ENCODE measurements at places on chromosomes 4 and X.

GRCh38 chr4:7429601-7430078 is 5.1 kb downstream of the PSAPL1 start:
- peak; percentile 41 for DNase-seq

DNA sequence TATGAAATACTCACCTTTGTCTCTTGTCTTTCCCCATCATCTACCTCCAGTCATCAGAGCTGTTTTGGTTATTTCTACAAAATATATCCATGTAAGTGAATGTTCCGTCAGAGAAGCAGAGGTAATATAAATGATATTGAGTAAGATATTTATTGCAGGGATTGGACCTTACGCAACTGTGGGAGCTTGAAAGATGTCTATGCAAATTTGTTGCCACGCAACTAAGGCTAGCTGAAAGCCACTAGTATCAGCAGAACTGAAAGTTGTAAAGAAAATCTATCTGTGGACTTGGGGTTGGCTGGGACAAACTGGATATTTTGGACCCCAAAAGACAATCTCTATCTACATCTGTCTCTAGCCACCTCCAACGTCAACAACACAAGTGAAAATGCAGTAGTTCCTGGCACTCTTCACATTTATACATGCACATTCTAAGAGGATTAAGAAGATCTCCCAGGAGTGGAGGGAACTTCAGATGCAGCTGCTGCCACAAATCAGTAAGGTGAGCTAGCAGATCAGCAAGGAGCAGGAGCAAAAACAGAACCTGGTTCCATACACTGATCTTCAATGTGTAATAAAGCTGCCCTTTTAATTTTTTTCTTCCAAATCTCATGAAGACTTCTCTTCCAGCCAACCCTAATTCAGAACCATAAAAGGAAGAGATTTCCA is 8.5 kb upstream of the CCSER1 start:
- no peak for DNase-seq

DNA sequence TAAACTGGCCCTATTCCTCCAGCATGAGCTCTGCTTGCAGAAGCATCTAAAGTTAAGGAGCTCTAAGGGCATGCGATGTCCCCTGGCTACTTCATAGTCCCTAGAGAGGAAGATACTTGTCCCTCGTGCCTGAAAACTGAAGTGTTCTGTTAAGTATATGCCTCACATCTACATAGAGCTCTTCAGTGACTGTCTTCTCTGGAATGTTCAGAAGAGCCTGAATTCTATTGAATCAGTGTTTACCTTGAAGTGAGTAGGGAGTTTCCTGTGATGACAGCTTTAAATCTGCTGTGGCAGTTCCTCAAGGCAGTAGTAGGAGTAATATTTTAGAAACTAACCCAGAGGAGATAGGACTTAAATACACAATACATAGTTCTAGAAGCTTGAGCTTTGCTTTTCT is 111.2 kb downstream of the ZNF518B start:
- no peak for DNase-seq

GRCh38 chr4:84837751-84838150 is 128.7 kb downstream of the WDFY3 start:
- no peak for DNase-seq

GRCh38 chr4:30950737-30951136 is 230.6 kb downstream of the PCDH7 start:
- DNase-seq = no peak

- DNase-seq = no peak
These were observed 16.4 kb downstream of the DMD start for GRCh38 chrX:33194876-33195433.

- no peak for DNase-seq
These were observed 57.1 kb upstream of the USP38 start for GRCh38 chr4:143127621-143128020.

GRCh38 chr4:159077702-159078495 is 25.0 kb upstream of the RAPGEF2 start:
- DNase-seq = no peak

GRCh38 chr4:107603430-107603829 is 116.6 kb downstream of the PAPSS1 start:
- no peak for DNase-seq

- DNase-seq = no peak
These were observed 72.9 kb upstream of the STIM2 start for GRCh38 chr4:26787461-26788340.

Data from mesenteric fat pad (tissue), 1 donor.